ENCODE measurements at places on chromosomes 11 and 22. TPM values are rescaled to one million over a fixed set of nuclear protein-coding genes. Genes with fewer than 3 reads are reported as not detected.

Gene OR4A16
- total RNA-seq: not detected

Gene ADM2
- 0.37 TPM for total RNA-seq

Gene OR8D1
- not detected for total RNA-seq

Gene CENATAC
- total RNA-seq: 34.3 TPM

Gene SCGB1D1
- total RNA-seq: not detected

Gene NRXN2
- 11.5 TPM for total RNA-seq

Gene OSM
- total RNA-seq: 0.32 TPM

Gene TEAD1
- total RNA-seq: 136 TPM

Gene NLRX1
- 11.7 TPM for total RNA-seq

Gene JHY
- total RNA-seq: 7.1 TPM

Gene NPAS4
- total RNA-seq: 1.6 TPM

Gene SLC35E4
- 1.6 TPM for total RNA-seq

Gene A4GALT
- total RNA-seq: 10.7 TPM

Gene IGF2
- total RNA-seq: 362 TPM

Gene OR2AG1
- total RNA-seq: not detected

Gene DSCAML1
- 2.0 TPM for total RNA-seq

Gene DNAJB13
- 0.58 TPM for total RNA-seq

Gene LDHAL6A
- not detected for total RNA-seq

Gene CCDC34
- total RNA-seq: 10.2 TPM

Gene OR2AT4
- 0.05 TPM for total RNA-seq

Gene PPFIBP2
- total RNA-seq: 56.8 TPM

Gene ZBTB16
- 10.3 TPM for total RNA-seq

Gene IL10RA
- 8.7 TPM for total RNA-seq

Gene OLFML1
- 48.0 TPM for total RNA-seq

Gene USH1C
- 0.74 TPM for total RNA-seq

Gene ELFN2
- total RNA-seq: 0.21 TPM

Gene TSSK2
- total RNA-seq: not detected

Gene ACR
- not detected for total RNA-seq

Gene KRTAP5-9
- not detected for total RNA-seq

Gene MUC5B
- total RNA-seq: not detected

Gene SYT13
- total RNA-seq: 0.37 TPM

Gene RTCB
- total RNA-seq: 69.5 TPM

Data from urinary bladder (tissue), 4 donors.